ENCODE measurements at places on chromosomes 11 and 22.

DNA sequence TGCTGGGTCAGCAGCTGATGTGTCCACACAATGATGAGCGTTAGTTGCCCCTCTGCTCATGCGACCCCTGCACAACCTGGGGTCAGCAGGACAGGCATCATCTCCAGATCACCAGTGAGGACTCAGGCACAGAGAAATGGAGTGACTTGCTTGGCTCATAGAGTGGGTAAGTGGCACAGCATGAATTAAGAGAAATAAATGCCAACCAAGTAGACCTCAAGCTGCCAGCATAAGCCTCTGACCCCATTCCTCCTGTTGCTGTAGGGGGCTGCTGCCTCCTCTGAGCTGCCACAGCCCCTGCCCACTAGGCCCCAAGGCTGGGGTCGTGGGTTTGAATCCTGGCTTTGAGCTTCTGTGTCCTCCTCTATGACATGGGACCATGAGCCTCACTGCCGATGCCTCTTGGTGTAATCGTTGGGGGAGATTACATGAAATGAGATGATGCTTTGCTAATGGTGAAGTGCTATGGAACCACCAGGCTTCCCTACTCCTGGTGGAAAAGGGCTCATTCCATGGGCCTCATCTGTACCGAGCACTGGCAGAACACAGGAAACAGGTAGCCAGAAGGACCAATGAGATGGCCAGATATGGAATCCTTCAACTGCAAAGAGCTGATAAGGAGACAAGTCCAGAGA, 33.6 kb downstream of the LRRC32 start:
- DNase-seq = no peak

DNA sequence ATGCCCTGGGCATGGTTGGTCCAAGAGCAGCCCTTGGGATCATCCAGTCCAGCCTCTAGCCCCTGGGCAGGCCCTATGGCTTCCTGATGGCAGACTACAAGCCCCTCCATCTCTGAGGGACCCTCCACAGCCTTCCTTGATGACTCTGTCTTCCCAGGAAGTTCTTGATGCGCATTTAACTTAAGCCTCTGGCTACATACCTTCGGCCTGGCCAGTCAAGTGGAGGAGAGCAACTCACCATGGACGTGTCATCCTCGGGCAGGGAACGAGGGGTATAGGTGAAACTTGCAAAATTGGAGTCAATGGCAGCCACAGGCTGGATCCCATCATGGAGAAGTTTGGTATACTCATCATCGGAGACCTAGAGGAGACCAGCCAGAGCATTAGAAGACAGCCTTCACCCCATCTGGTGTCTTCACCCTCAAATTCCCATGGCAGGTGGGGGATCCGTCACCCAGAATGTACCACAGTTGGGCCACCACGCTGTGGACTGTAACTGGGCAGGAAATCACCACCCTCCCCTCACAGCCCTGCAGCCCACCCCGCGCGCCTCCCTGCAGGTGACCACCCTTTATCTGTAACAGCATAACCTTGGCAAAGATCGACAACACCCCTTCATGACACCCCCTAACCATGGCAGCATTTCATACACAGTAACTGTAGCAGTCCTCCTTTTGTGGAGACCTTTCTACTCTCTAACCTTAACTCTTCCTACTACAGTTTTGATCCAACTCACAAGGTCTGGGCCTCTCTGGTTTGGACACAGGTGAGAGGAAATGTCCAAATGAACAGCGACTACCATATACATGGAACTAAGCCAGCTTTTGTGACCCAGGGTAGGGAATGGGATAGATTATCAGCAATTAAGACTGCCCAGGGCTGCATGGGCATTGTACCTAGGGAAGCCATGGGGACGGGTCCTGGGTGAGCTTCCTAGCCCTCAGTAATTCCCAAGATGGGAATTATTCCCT, 91.7 kb downstream of the PDE2A start:
- DNase-seq = no peak

DNA sequence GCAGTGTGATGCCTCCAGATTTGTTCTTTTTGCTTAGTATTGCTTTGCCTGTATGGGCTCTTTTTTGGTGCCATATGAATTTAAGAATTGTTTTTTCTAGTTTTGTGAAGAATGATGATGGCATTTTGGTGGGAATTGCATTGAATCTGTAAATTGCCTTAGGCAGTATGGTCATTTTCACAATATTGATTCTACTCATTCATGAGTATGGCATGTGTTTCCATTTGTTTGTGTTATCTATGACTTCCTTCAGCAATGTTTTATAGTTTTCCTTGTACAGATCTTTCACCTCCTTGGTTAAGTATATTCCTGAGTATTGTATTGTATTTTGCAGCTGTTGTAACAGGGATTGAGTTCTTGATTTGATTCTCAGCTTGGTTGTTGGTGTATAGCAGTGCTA, 18.3 kb upstream of the ZBED5 start:
- peak; percentile 77 for DNase-seq

GRCh38 chr22:45752036-45752435, 80.4 kb downstream of the ATXN10 start:
- no peak for DNase-seq

- DNase-seq = no peak
Observed at GRCh38 chr22:35903571-35904335, 124.9 kb downstream of the RBFOX2 start.

- DNase-seq = no peak
Observed at GRCh38 chr11:16786131-16786530, 47.7 kb downstream of the C11orf58 start.

GRCh38 chr22:33745501-33745900, 174.8 kb downstream of the LARGE1 start:
- no peak for DNase-seq

DNA sequence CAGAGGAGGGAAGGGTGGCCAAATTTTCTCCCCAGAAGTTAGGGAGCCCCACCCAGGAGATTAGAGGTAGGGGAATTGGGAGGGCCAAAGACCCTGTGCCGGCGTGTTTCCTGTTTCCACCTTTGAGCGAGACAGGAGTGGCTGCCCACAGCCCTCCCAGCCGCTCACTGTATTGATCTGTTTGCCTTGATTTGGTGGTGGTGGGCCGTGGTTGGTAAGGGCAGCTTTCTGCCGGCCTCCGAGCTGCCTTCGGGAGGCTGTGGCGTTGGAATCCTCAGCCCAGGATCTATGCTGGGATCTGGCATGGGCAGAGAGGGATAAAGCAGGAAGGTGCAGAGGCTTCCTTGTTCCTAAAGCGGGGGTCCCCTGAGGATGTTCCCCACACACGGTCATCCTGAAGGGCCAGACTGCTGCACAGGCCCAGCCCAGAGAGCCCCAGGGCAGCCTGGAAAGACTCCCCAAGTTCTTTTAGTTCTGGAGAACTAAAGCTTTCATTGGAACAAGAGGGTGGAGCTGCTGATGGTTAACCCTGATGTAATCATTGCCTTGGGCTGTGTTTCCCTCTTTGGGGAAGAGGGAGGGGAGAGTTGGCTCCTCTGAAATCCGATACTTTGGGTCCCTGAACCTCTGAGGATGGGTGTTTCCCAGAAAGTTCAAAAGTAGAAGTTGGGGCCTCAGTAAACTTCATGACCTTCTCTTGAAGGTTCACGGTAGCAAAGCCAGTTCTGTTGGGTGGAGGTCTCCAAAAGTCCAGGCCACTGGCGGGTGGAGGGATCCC, 7.2 kb downstream of the FAM83F start:
- DNase-seq = peak; percentile 29

DNA sequence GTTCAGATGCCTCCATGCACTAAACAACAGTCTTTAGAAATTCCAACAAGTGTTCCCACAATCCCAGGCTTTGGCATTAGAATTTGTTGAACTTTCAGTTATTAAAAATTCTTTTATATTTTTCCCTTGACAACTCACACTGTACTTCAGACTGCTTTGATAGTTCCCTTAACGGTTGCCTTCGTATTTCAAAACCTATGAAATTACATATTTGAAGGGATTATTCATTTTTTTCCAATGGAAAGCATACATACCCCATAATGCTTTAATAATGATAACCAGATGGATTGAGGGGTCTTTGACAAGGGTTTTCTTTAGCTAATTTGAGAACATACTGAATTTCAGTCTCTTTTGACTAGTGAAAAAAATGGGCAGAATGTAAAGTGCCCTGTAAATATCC, 76.5 kb downstream of the ME3 start:
- no peak for DNase-seq

DNA sequence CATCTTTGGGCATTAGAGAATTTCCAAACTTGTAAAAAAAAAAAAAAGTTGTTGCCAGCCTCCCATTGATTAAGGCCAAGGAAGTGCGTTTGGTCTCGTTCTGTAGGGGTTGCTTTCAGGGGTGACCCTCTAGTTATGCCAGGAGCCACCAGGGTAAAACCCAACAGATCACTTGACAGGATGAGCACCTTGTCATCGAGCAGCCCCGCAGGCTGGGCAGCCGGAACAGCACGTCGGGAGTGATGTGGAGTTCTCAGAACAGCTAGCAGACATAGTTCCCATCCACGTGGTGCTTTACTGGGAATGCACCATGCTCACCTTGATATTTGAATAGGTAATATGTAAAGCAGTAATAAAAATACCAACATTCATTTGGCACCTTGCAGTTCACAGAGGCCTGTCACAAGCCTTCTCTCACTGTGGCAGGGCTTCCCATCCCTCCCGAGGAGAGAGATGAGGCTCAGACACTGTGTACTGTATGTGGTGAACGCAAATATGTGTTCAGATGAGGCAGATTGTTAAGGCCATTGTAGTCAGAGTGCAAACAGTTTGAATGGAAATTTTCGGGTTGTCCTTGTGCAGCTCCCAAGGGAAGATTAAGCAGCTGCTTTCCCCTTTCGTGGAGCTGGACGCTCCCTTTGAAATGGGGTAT, 70.9 kb upstream of the SORL1-AS1 start:
- DNase-seq = no peak

DNA sequence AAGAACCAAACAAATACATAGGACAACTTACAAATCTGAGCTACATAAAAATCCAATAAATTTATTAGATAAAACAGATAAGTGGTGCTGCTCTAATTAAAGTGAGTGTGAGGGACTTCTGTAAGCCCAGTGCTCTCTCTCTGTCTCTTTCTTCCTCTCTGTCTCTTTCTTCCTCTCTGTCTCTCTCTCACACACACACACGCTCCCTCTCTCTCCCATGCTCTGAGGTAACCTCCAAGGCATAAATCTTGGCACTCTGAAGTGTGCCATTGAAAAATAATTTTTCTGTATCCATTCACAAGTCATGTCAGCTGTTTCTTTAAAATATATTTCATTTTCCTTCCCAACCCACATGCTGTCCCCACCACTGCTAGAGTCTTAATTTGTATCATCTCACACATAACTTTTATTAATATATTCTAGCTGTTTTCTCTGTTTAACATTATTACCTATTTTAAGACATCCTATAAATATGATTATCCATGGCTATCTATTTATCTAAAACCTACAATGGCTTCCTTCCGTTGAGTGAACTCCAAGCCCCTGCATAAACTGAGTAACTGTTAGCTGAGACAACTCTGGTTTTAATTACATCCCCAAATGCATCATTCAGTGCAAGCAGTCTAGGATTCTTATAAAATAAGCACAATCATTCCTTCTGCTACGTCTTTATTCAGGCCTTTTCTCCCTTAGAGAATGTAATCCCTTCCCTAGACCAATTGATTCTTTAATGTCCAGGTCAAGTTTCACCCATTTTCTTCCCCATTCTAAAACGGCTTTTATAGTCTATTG, 57.4 kb upstream of the SLC5A12 start:
- no peak for DNase-seq

GRCh38 chr11:62195945-62196344, 5.9 kb downstream of the SCGB1D1 start:
- no peak for DNase-seq

GRCh38 chr22:23315341-23315917, 135.1 kb downstream of the BCR start:
- peak; percentile 79 for DNase-seq

DNA sequence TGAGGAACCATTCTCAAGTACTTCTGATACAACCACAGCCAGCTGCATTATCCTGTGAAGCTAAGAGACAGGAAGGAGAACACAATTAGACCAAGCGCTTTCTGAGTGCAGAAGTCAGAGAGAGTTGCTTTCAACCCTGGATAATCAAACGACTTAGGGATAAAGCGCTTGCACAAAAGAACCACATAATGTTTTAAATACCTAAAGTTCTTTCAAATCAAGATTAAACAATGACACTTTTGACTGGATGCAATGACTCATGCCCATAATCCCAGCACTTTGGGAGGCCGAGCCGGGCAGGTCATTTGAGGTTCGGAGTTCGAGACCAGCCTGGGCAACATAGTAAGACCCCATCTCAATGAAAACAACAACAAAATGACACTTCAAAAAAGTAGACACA, 145.1 kb downstream of the SWAP70 start:
- DNase-seq = no peak

GRCh38 chr11:71481101-71481960, 28.3 kb downstream of the NADSYN1 start:
- no peak for DNase-seq

- DNase-seq = no peak
Observed at GRCh38 chr11:128832121-128832497, 35.0 kb downstream of the KCNJ1 start.

DNA sequence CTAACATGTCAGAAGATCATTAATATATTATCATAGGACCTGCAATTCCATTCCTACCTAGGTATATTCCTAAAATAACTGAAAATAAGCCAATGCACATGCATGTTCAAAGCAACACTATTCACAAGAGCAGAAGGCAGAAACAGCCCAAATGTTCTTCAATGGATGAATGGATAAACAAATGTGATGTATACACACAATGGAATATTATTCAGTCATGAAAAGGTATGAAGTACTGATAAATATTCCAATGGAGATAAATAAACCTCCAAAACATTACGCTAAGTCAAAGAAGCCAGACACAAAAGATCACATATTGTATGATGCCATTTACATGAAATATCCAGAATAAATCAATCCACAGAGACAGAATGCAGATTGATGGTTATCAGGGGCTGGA, 16.8 kb downstream of the AMBRA1 start:
- no peak for DNase-seq

DNA sequence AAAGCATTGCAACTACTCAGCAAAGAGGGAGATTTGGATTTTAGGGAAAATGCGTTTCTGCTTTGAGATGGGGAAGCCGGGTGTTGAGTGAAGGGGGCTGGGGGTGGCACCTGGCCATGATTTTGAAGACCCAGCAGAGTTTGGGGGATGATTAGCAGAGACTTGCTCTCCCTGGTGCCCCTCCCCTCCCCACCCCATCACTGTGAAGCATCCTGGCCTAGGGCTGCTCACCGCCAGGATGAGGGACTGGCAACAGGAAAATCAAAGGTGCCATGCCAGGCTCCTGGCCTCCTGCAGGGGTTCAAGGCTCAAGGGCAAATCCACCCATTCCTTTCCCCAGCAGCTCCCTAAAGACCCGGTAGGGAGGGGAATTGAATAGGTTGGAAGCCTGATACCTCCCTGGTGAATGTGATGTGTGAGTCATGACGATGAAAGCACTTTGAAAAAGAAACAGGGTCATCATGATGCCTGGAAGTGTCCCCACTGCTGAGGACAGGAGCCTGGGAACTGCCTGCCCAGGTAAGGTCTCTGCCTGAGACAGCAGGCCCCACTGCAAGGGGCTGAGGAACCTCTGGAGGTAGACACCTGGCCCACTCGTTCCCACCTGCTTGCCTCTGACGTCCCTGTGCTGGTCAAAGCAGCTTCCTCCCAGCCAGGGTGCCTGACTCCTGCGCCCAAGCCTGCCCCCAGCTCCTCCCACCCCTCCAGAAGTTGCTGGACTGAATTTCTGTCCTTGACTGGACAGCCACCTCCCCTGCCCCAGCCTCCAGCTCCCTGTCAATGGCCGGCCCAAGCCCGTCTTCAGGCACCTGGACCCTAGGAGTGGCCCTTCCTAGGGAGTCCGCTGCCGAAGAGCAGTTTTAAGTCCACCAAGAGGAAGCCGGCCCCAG, 1.7 kb downstream of the CHST1 start:
- no peak for DNase-seq

- no peak for DNase-seq
Observed at GRCh38 chr11:17610085-17610894, 63.2 kb downstream of the OTOG start.
